ENCODE measurements at places on chromosomes 5 and 9.

DNA sequence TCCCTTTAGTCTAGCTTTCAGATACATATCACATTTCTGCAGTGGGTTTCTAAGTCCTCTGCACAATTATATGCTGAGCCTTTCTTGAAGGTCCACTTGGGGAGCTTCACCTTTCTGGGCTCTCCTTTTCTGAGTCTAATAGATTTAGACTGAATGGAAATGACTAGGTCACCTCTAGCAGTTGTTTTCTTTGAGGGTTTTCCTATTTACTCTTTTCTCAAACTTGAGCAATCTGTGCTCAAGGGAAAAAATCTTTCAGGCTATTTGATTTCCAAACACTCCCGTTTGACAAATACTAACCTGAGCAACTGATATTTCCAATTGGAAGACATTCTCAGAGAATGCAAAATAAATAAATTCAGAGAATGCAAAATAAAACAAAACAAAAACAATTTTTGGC lies 39.0 kb downstream of the ISOC1 start:
- no peak for DNase-seq

GRCh38 chr5:158471535-158471924 lies 612.6 kb upstream of the CLINT1 start:
- no peak for DNase-seq

DNA sequence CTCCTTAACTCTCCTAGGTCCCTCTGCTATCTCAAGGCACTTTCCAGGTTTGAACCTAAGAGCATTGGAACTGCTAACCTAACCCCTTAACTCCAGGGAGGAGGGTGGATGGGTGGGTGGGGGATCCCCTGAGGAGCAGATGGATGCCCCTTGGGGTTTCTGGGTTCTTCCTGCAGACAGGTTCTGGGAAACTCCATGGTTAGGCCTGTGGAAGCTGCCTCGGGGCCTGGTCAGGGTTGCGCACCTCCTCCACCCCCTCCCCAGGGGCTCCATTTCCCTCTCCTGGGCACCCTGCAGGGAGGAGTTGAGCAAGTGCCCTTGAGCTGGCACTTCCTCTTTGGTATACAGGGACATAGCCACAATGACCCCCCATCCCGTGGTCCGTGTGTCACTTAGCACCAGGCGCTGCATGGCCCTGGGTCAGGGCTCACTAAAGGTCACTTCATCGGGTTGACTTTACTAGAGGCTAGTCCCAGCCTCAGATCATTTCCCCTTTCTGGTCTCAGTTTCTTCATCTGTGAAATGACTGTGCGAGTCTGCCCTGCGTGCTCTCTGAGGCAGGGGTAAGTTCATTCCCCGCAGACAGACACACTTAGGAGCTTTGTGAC lies 16.0 kb downstream of the CXXC5 start:
- DNase-seq = no peak

DNA sequence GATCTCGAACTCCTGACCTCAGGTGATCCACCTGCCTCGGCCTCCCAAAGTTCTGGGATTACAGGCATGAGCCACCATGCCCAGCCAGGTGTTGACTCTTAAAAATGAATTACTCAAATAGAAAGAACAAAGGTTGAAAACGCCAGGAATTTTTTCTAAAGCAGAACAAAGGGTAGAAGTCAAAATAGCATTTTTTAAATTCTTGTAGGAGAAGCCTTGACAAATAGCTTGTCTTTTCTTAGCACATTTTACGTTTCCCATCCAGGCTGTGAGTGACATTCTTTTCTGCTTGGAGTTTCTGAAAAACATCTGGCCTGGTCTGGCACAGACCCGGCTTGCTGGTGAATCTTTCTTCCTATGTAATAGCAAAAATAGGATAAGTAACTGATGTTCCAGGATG lies 169.4 kb upstream of the ZNF462 start:
- DNase-seq = no peak

DNA sequence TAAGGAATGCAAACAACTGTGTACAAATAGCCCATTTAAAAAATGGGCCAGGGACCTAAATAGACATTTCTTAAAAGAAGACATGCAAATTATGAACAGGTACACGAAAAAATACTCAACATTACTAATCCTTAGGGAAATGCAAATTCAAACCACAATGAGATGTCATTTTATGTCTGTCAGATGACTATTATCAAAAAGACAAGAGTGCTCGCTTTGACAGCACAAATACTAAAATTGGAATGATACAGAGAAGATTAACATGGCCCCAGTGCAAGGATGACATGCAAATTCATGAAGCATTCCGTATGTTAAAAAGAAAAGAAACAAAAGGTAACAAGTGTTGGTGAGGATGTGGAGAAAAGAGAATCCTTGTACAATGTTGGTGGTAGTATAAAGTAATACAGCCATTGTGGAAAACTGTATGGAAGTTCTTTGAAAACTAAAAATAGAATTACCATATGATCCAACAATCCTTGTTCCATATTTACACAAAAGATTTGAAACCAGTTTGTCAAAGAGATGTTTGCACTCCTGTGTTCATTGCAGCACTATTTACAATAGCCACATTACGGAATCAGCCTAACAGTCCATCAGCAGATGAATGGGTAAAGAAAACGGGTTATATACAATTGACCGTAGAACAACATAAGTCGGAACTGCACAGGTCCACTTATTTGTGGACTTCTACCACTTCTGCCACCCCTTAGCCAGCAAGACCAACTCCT lies 47.2 kb upstream of the PCAT7 start:
- DNase-seq = no peak

DNA sequence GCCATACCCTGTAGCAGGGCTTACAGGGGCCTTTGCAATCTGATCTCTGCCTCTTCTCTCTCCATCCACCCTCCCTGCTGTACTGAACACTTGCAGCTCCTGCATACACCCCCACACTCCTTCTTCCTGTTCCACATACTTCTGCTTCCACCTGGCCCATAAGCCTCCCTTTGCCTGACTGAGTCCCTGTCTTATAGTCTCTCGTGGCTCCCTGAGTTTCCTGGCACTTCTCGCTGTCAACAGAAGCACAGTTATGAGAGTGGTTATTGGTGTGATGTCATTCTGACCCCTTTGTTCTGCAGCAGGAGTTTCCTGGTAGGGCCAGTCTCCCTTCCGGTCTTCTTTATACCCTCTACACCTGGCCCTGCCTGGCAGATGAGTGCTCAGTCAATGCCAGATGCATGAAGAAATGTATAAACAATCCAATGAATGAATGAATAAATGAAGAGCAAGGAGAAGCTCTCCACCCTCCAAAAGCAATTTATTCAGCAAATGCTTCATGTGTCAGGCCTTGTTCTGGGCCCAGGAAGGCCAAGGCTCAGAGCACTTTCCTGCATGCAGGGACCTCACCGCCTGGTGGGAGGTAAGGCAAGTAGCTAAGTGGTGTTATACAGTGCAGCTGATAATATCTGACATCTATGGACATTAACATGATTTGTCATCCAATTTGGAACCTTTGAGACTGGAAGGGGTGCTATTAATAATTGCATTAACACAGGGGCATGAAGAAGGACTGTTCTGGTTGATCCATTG lies 20.5 kb upstream of the CSF1R start:
- DNase-seq = peak; percentile 26

DNA sequence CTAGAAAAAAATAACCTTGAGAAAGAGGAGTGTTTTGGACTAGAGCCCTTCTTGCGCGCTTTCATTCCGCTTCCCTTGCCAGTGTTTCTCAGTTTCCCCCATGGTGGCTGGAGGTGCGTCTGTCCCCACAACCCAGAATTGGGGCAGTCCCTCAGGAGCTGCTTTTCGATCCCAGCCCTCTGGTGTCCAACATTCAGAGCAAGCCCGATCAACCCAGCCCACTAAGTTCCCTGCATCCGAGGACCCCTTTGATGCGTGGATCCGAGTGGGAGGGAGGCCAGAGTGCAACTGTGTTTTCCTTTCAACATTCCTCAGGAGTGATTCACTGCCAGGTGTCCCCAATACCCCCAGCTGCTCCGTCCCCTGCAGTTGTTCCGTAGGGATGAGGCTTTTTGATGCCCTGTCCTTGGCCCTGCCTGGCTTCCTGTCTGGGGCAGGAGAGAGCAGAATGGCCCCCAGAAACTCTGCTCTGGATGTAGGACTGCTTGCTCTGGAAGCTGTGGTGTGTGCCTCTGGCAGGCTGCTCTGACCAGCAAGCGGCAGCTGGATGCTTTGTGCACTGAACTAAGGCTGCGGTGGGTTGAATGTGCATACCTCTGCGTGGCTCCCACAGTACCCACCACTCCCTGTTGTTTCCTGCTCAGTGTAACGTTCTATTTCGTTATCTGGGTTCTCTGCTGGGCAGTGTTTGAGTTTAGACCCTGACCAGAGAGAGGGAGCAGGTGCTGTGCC lies 117.5 kb downstream of the BOD1 start:
- peak; percentile 45 for DNase-seq

GRCh38 chr9:114096866-114097612 lies 2.1 kb downstream of the KIF12 start:
- DNase-seq = no peak

DNA sequence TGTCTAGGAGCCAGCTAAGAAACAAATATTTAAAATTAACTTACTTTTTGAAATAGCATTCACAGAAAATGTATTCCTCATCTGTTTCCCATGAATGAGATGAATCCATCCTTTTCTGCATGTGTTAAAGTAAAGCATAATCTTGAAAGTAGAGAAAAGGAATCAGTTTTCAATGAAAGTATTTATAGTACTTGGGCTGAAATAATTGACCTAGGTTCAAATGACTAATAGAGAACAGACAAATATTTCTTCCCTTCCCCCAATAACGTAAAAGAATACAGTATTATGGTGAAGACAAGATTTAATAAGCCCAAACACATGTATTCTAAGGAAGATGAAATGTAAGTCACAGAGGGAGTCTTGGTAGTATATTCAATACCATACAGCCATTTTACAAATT lies 403.5 kb downstream of the ZNF608 start:
- DNase-seq = peak; percentile 49

- no peak for DNase-seq
Measured at GRCh38 chr9:135608999-135609317, 30.4 kb downstream of the GLT6D1 start.

Data from eye (tissue), 1 donor.